Activated T-helper 9 cell treated with anti-CD3 and anti-CD28 coated beads, Interleukin-2, amount 50 U/mL, for 16 hours (primary cell): ENCODE measurements at places on chromosomes 2 and 18.

- no peak for DNase-seq
These were observed 194.2 kb downstream of the GLI2 start for GRCh38 chr2:120929829-120930228.

- DNase-seq = no peak
These were observed 81.7 kb downstream of the ARHGEF4 start for GRCh38 chr2:130918393-130918792.

DNA sequence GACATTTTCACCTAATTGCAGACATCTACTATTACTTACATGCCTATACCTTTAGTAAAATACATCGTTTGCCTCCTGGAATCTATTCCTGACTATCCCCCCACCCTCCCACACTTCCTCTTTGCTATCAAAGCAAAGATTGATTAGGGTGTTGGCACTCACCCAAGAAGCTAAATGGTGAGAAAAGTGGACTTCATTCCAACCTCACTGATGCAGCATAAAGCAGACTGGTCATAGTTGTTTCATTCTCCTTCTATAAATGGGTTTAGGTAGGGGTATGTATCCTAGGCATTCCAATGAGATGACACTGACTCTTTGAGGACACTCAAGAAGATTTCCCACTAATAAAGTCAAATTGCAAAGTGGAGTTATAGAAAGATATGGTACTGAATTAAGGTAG, 97.4 kb downstream of the LRP1B start:
- no peak for DNase-seq

GRCh38 chr2:38187541-38188011, 111.6 kb upstream of the CYP1B1 start:
- no peak for DNase-seq

GRCh38 chr2:84427235-84428138, 31.6 kb downstream of the SUCLG1 start:
- DNase-seq = no peak

DNA sequence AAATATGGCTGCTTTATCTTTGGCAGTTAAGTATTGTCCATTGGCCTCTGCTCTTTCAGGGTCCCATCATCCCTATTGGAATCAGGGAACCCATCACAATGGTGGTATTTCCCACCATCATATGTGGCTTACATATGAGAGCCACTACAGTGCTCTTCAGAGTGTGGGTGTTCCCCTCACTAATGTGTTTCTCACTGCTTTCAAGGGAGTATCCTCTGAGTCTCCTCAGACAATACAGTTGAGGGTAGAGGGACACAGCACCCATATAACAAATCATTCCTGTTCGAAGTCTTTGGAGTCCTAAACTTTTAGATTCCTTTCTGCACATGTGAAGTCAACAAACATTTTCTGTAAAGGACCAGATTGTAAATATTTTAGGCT, 48.8 kb upstream of the DNAJC10 start:
- DNase-seq = no peak

GRCh38 chr2:61379521-61379920, 91.4 kb downstream of the USP34 start:
- DNase-seq = no peak

DNA sequence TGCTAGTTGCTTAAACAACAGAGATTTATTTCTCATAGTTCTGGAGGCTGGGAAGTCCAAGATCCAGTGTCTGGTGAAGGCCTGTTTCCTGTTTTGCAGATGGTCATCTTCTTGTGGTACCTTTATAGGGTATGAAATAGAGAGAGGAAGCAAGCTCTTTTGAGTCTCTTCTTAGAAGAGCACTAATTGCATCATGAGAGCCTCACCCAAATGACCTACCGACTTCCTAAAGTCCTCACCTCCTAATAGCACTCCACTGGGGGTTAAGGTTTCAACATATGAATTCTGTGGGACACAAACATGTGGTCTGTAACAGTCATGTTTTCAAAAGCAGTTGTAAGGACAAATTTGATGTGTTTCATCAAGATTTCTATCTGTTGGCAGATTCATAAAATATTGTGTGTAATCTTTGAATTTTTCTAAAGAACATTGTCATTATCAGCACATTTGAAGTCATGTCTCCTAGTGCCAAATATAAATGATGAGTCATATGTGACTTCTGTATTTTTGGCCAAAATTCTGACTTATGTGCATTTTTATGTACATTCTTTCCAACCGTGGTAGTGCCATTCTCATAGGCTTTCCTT, 45.3 kb downstream of the CD28 start:
- DNase-seq = no peak

GRCh38 chr2:177108890-177109289, 103.7 kb upstream of the HNRNPA3 start:
- no peak for DNase-seq

GRCh38 chr18:75087119-75088020, 121.6 kb downstream of the PTGR3 start:
- no peak for DNase-seq

GRCh38 chr2:216410550-216410949, 1.7 kb upstream of the SMARCAL1 start:
- DNase-seq = no peak

DNA sequence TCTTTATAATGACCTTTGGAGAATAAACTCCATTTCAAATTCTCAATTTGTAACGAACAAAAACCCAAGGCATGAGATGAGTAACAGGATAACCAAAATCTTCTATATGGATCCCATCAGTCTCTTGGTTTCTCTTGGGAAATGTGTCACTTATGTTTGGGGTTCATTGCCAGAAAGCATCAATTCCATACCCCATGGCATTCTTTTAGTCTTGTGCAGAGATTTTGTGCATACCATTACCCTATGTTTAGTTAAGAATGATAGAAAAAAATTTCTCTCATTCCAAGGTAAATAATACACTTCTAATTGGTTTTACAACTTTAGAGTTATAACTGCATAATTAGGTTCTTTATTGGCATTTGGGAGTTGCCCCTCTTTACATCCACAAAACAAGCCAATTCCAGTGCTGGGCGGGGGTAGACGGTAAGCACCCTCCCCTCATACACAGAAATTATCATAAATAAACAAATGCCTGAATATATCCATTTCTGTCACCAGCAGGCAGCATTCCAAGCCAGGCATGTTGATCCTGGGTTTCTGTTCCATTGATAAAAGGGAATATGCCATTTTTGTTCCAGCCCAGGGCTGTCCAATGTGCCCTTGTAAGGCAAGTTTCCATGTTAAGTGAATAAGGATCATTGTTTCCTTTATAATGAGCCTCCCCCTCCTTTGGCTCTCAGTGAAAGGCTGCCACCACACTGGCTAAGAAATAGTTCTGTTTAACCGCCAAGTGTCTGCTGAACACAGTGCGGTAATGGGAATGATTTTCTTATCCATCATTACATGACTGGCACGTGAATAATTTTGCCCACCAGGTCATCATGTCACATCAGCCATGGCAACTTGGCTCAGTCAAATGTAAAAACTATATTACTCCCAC, 680.1 kb upstream of the ZEB2 start:
- DNase-seq = no peak

DNA sequence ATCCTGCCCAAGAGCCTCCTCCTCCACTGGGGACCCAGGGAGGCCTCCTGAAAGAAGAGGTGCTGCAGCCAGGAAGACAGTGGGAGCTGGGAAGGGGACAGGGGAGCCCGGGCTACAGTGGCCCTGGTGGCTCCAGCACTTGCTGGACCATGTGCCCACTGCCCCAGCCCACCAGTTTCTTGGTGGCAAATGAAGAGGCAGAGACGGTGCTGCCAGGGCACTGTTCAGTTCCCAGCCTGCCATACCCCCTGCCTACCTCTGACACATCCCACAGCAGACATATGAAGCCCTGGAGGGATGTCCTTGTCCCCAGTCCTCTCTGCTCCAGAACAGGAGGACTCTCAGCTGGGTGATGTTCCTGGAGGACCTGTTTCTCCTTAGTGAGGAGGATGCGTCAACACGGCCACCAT, 3.7 kb downstream of the RAMP1 start:
- no peak for DNase-seq

DNA sequence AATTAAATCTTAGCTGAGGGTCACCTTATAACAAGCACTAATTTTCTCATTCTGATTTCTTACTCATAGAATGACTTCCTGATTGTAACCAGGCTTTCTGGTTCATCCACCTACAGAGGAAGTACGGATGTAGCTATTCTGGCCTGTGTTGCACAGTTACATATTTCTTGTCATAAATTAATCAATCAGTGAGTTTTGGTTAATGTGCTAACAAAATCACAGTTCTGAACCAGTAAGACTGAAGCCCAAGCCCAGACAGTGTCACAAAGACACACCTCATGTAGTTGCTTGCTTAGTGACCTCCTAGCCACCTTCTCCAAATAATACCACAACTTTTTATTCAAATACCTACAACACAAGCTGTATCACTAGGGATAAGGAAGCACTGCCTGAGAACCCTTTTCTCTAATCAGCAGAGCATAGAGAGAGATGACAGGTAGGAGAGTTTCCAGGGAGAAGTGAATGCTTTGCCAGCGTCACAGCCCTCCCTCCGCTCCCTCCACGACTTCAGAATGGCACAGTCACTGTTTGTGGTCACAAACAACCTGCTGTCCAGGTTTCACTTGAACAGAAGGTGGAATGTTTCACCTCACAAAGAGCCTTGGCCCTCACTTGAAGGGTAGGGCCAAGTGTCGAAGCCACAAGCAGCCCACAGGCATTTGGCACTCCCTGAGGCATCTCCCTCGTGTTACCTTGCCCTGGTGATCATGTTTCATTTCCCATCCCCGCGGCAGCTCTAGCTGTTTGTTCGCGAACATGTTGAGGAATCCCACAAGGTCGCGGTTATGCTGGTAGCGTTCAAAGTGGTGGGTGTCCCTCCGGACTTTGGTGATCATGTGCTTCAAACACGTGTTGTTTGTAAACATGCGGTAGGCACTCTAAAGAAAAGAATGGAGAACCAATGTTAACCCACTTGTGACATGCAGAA, 120.8 kb upstream of the STK17B start:
- no peak for DNase-seq

- DNase-seq = no peak
These were observed 255.4 kb downstream of the ALPK2 start for GRCh38 chr18:58373481-58373880.

DNA sequence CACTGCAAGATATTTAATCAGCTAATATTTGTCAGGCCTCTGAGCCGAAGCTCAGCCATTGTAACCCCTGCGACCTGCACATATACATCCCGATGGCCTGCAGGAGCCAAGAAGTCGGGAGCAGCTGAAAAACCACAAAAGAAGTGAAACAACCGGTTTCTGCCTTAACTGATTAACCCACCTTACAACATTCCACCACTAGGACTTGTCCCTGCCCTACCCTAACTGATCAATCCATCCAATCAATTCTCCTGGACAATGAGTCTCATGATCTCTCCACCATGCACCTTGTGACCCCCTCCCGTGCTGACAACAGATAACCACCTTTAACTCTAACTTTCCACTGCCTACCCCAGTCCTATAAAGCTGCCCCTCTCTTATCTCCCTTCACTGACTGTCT, 945.4 kb upstream of the GYPC start:
- no peak for DNase-seq

DNA sequence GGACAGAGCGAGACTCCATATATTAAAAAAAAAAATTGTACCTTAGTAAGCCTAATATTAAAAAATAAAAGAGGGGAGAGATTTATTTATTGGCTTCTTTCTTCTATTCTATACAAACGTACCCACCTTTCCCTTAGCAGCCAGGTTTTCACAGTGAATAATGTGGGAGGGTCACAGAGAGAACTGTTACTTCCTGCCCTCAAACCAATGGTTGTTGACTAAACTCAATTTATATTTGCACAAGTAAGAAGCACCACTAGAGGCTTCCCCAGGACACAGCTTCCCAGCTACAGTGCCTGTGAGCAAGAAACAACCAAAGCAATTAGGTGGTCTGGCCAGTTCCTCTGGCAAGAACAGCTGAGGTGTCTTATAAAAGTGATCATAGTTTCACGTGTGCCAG, 28.9 kb upstream of the GALR1 start:
- no peak for DNase-seq
